ENCODE measurements at places on chromosomes 3 and 15.

DNA sequence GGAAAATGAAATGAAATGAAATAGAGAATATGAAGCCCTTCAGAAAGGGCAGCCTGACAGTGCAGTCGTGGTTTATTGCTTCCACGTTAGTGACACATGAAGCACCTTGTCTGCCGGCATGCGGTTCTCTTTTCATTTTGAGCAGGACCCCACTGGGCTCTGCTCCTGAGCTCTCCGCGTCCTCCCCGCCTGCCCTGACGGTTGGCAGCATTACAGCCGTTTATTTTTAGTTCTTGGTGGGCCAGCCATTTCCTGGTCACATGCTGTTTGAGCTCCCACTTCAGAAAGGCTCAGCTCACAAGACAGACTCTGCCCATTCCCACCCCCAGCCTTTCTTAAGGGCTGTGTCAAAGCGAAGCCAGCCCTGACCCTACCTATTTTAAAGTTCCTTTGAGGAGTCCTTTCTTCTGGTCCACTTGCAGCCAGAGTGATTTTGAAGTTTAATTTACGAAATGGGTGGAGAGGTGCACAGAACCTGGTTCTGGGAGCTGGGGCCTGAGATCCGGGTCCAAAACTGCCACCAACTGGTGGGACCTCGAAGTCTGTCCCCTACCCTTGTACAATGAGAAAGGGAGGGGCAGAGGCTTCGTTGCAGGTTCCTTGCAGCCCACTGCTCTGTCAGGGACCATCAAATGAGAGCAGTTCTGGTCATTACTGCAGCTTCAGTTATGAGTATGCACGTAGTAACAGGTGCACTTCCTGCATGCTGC is 60.1 kb downstream of the MGLL start:
- no peak for DNase-seq

GRCh38 chr15:101437209-101437608 is 52.3 kb downstream of the PCSK6 start:
- DNase-seq, result no peak

DNA sequence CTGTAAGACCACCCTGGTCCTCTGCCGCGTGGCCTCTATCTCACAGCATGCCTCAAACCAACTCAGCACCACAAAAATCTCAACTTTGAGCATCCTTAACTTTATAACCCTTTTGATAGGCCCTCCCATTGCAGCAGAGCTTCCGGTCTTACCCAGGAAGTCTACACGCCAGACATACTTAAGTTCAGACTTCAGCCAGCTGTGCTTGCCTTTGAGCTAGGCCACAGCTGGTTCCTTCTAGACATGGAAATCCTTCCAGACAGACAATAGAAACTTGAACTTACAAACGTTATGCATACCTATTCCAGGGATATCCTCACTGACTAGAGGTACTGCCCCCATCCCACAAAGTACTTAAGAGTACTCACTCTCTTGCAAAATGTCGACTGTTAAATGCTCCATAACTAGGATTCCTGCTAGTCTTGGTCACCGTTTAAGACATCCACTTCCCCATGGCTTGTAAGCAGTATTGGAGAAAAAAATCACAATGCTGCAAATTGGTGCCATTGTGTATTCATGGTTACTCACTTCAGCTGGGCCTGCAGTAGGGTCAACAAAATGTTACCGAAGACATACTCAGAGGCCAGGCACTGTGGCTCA is 183.5 kb downstream of the TBL1XR1 start:
- DNase-seq, result no peak

- no peak for DNase-seq
Observed at GRCh38 chr3:72615776-72616175, 232.5 kb downstream of the SHQ1 start.

- DNase-seq, result no peak
Observed at GRCh38 chr3:127590282-127590592, 296 bp downstream of the TPRA1 start.

GRCh38 chr3:116961106-116961505 is 251.5 kb downstream of the TUSC7 start:
- no peak for DNase-seq

- DNase-seq, result no peak
Observed at GRCh38 chr3:43348852-43349574, 62.7 kb downstream of the SNRK start.

- no peak for DNase-seq
Observed at GRCh38 chr3:27125821-27126501, 243.2 kb downstream of the NEK10 start.

DNA sequence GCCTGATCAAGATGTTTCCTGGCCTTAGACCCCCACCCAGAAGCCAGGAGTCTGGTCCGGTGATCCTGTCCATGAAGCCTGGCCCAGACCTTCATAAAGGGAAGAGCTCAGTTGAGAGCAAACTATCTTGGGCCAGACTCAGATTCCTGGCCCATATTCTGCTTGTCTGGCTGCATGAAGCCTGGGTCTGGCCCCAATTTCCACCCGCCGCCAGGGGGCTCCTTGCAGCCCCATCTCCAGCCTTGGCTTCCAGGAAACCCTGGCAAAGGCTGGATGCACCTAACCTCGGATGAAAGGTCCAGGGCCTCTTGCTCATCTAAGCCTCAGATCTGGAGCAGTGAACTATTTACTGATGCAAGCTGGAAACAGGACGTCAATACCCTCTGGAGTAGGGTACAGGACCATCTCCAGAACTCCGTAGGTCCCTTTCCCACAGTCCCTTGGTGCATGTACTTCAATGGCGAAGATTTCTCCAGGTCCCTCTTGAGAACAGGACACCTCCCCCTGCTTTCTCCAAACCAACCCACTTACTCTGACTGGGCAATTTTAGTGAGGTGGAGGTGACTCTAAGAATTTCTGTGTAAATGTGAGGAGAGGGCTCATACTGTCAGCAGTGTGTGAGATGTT is 5.6 kb downstream of the FOXL2 start:
- peak; percentile 27 for DNase-seq

DNA sequence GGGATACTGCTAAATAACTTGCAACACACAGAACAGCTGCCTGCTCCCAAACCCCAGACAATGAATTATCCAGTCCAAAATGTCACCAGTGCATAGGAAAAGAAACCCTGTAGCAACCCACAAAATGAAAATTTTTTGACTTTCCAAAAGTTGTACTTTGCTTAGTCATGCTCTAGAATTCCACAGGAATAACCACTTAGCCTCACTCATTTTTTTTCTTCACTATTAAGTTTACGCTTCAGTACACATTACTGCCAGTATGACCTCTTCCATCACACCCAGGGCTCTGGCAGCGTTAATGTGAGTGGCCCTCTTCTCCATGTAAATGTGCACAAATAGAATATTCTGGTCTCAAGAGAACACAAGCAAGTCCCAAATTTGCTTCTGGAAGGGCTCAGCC is 259.8 kb downstream of the MAGI1 start:
- DNase-seq, result peak; percentile 22

- no peak for DNase-seq
Observed at GRCh38 chr3:20104167-20104661, 64.0 kb downstream of the KAT2B start.

DNA sequence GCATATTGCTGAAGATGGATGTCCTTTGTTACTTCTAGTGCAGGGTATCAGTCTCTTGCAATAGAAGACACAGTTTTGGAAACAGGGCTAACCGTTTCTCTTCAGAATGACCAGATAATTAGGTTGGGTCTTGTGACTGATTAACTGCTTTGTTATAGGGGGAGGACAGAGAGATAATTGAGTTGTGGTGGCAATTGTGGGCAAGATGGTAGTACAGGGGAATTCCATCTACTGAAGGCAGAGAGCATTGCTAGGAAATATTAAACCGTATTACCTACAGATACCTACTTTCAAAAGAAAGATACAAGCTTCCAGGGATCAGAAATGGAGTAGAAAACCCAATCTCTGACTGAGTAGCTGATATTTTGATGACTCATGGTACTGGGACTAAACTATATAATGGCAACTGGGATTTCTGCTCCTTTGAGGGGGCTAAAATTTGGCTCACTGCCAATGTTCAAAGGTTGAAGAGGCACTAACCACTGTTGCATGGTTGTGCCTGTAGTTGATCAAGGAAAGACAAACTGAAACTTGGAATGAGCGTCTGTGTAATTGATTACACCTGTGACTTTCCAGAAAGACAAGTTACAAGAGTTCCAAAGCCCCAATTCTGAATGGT is 4.2 kb downstream of the PRR23B start:
- no peak for DNase-seq

DNA sequence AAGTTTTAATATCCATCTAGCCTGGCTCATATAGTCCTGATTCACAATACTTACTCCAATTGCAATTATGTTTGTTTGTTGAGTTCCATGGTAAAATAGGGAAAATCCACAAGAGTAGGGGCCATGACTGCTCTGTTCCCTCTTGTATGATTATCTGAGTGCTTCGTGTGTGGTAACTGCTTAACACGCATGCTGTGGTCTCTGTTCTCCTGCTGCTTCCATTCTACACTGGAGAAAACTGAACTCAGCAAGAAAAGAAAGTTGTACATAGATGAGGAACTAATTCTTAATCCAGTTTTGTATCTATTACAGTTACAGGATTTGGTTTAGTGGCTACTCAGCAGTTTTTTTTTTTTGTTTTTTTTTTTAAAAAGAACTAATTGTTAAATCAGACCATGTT is 223.0 kb upstream of the SATB1 start:
- no peak for DNase-seq

DNA sequence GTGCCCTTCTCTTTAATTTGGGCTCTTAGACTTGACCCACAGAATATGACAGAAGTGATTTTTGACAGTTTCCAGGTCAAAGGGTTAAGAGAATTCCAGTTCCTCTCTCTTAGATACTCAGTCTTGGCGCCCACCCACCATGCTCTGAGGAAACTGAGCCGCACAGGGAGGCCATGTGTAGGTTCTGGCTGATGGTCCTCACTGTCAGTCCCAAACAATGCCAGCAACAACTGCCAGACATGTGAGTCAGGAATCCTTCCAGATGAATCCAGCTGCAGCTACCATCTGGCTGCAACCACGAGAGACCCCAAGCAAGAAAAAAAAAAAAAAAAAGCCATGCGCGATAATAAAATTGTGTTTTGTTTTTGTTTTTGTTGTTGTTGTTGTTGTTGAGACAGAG is 326.6 kb downstream of the MAGI1 start:
- DNase-seq, result no peak

- DNase-seq, result no peak
Observed at GRCh38 chr3:44301746-44302145, 36.8 kb upstream of the TCAIM start.

- no peak for DNase-seq
Observed at GRCh38 chr15:41855261-41855961, 16.8 kb downstream of the PLA2G4B start.

DNA sequence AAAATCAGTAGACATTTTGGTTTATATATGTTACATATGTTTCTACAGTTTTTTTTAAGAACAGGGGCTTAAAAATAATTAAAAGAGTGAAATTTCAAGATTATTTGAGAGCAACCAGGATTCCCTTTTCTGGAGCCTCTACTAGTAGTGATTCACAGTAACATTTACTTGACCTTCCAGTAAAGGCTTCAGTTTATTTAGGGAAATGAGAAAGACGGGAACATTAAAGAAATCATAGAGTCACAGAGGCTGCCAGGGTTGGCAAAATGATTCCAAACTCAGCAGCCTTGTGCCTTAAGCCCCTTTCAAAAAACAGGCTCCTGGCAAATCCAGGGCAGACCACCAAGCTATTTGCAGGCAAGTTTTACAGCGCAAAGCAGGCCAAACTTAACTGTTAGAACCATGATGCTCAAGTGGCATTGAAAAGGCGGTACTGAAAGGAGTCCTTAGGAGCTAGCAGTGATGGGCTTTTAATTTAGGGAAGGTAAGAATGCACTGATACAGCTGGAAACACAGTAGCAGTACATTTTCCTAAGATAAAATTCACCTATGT is 201.1 kb upstream of the ADAMTS9 start:
- no peak for DNase-seq

DNA sequence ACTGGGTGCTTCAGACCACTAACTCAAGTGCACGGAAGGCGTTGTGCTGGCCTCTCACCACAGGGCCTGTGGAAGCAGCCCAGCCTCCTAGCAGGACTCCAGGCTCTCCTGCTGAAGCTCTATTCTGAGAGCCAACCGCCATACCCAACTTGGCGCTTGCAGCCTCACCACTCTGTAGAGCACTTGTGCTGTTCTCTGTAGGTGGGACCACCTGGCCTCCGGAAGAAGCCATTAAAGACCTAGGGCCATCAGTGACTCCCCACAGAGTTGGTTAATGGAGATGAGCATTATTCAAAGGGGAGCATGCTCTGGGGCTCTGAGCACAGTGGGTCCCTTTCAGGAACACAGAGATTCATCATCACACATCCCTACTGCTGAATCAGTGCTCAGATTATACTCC is 50.9 kb downstream of the C3orf85 start:
- no peak for DNase-seq

- peak; percentile 64 for DNase-seq
Observed at GRCh38 chr3:131216801-131217200, 164.8 kb upstream of the NUDT16 start.

DNA sequence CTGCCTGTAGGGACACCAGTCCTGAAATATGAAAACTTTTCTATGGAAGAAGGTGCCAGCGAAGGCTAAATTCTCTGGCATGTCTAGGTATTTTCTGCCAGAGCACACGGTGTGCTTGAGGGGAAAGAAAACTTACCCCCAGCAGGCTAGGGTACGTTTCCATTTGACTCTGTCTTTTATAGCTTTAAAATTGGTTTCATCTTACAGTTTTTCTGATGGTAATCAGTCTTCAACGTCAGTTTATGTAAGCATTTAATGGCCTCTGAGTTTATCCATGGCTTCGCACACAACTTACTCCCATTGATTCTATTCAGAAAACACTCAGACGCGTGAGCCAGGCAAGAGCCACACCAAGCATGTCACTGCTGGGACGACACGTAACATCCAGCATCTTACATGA is 249.7 kb downstream of the ADAMTS17 start:
- DNase-seq, result no peak

DNA sequence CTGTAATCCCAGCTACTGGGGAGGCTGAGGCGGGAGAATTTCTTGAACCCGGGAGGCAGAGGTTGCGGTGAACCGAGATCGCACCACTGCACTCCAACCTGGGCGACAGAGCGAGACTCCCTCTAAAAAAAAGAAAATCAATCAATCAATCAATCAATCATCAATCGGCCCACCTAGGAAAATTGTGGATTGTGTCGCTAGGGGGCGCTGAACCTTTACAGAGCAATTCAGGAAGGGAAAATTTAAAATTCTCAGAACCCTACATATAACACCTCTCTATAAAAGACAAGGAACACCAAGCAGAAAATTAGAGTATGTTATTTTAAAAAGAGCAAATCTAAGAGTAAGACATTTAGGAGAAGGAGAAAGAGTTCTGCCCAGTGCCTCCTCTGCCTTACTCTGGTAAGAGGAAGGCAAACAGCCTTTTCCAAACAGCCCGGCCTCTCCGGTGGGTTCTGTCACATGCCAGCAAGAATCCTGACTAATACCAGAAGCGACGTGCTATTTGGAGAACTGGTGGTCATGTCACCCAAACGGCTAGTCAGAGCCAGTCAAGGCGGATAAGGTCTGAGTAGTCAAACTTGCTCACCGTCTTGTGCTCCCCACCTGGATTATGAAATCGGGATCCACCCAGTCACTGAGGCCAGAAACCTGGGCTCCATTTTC is 22.3 kb upstream of the SMCO1 start:
- DNase-seq, result peak; percentile 48

DNA sequence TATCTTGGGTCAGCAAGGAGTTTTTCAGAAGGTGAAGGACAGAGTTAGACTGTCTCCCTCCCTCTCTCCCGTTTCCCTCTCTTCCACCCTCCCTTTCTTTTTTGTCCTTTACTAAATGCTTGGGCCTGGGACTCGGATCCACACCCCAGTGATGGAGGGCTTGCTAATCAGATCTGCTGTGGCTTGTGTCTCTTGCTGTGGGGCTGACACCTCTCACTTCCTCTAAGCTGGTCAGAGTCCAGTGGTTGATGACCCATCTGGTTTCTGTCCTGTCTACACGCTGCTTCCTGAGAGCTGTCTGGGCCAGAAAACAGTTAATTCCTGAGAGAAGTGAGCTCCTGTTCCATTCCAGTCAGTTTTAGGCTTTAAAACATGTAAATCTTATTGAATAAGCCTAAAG is 849 bp downstream of the TRAK1 start:
- no peak for DNase-seq
